Body of pancreas (tissue), 4 donors: ENCODE measurements at places on chromosomes 6 and 20.

DNA sequence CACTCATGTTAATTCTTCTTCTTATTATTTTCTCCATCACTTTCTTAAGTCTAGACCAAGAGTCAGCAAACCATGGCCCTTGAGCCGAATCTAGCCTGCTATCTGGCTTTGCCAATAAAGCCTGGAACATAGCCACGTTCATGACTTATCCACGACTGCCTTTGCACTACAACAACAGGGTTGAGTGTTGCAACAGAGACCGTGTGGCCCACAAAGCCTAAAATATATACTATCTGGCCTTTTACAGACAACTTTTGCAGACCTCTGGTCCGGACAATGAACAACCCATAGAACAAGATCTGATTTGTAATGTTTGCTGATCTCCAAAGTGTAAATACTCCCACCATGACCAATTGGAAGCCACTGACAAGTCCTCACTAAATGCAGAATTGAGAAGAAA is 140.5 kb upstream of the CDYL start:
- no peak for DNase-seq

GRCh38 chr20:41050361-41051008 is 21.9 kb downstream of the TOP1 start:
- no peak for DNase-seq

- no peak for DNase-seq
These were observed 43.7 kb upstream of the RAB23 start for GRCh38 chr6:57265755-57266221.

- no peak for DNase-seq
These were observed 44.9 kb upstream of the CRISP1 start for GRCh38 chr6:49911252-49911651.

- DNase-seq: no peak
These were observed 41.2 kb upstream of the MLIP start for GRCh38 chr6:54070025-54070424.

DNA sequence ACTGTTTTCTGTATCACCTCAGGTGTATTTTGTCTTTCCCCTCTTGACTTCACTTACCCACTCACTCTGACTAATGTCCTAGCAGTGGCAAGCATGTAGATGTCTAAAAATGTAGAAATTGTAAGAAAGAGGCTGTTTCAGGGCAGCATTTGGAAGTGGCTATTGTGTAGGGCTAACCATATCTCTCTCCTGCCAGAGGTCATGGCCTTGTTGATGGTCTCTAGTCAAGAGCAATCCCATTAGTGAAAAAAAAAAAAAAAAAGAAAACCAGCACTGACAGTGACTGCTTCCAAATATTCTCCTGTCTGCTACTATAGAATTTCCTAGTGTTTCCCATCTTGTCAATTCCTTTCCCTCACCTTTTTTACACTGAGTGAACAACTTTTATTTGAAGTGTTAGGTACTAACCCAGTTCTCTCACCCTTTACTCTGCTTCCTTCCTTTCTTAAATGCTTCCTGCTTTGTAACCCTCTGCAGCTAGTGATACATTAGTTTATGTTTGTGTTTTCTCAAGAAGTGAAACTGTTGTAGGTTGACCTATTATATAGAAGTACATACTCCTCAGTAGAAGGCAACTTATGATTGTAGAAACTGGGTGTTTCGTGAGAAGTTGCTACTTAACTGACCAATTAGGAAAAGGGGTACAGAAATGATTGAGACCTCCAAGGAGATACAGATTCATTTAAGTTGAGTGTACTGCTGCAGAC is 174.1 kb upstream of the PTPRK start:
- no peak for DNase-seq

GRCh38 chr6:26305641-26305969 is 59.4 kb upstream of the BTN3A2 start:
- DNase-seq: no peak

DNA sequence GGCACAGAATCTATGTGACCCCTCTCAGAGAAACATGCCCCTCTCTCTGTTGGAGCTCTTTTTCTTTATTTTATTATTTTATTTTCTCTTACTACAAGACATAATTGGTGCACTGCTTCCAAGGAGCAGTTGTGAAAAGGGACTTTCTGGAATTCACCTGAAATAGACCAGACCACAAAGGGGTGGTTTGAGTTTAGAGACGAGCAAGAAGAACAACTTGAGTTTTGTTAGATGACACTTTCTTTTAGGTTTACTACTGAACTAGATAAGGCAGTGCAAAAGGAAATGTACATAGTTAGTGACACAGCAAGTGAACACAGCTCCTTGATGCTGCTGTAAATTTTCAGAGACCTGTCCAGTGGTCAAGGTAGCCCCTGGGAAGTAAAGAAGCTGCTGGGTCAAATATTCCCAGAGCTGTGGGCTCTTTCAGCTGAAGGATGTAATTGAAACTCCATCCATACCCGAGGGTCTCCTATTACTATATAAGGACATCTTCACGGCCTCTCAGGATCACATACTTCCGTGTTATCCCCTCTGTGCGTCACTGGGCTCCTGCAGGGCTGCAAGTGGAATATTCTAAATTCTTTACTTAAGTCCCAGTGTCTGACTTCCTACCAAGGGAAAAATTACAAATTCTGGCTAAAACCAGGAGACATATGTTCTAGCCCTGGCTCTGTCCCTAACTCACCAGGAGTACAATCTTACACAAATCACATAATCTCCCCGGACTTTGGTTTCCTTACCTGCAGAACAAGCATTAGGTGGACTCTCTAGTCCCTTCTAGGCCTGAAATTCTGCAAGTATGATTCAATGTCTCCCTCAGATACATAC is 69.1 kb upstream of the ADTRP start:
- DNase-seq: no peak

DNA sequence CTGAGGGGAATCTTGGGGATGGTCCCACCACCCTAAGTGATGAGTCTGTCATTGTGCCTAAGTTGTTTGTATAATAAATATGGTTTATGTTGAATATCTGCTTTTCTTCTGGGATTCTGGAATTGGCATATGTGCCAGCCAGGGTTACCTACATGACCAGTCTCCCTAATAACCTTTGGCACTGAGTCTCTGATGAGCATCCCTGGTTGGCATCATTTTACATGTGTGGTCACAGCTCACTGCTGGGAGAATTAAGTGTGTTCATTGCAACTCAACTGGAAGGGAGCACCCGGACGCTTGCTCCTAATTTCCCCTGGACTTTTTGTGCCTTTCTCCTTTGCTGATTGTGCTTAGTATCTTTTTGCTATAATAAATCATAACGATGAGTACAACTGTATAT is 8.1 kb downstream of the SMAP1 start:
- DNase-seq: no peak

DNA sequence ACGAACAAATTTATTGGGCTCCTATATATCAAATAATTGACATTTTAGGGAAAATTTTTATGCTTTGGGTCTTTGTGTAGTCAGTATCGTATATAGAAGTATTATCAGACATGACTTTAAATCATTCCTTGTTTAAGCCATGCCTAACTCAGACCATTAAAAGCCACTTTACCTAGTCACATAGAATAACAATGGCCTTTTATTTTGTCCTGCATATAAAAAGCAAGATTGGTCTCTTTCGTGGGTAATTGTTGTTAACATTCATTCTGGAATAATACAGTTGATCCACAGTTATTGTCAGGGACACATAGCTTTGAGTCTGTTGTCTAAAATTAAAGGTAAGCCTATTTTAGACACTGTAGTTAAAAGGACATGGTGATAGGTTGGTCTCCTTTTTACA is 47.4 kb downstream of the PLEKHG1 start:
- no peak for DNase-seq

DNA sequence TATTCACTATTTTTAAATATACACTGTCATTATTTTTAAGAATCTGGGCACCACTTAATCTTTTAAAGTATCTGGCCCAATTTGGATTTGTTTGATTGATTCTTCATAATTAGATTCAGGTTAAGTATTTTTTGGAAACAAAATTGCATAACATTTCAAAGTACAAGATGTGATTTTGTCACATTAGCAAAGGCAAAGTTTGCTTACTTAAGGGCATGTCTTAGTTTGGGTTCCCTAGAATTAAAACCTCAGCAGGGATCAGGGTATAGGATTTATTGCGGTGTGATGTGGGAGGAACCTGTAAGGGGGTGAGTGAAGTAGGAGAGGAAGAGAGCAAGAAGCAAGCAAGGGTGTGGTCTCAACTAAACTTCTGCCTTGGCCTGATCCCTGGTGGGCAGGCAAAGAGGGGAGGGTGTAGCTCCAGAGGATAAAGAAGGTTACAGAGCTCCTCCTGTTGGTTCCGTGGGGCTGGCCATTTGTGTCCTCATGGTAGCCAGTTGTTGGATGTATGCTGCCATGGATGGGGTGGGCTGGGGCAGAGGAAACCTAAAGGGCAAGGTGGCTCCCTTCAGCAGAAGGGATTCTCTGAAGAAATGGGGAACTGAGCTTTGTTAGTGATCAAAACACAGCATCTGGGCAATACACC is 668.7 kb upstream of the SLC35B3 start:
- no peak for DNase-seq

DNA sequence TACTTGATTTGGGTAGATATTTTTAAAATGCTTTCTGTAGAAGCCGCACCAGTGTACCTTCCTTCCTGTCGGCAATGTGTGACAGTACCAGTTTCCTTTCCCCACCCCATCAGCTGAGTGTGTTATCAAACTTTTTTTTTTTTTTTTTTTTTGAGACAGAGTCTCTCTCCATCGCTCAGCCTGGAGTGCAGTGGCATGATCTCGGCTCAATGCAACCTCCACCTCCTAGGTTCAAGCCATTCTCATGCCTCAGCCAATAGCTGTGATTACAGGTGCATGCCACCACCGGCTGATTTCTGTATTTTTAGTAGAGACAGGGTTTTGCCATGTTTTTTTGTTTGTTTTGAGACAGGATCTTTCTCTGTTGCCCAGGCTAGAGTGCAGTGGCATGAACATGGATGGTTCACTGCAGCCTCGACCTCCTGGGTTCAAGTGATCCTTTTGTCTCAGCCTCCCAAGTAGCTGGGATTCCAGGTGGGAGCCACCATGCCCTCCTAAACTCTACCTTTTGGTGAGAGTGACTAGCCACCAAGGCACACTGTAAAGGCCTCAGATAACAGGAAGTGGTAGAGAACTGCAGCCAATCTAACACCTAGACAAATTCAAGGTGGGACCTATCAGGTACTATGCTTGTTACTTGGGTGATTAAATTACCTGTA is 26.5 kb upstream of the ZBTB22 start:
- DNase-seq: no peak

- no peak for DNase-seq
These were observed 8.3 kb downstream of the VSTM2L start for GRCh38 chr20:37911261-37911660.

GRCh38 chr6:80331974-80332373 is 225.5 kb downstream of the BCKDHB start:
- DNase-seq: no peak

DNA sequence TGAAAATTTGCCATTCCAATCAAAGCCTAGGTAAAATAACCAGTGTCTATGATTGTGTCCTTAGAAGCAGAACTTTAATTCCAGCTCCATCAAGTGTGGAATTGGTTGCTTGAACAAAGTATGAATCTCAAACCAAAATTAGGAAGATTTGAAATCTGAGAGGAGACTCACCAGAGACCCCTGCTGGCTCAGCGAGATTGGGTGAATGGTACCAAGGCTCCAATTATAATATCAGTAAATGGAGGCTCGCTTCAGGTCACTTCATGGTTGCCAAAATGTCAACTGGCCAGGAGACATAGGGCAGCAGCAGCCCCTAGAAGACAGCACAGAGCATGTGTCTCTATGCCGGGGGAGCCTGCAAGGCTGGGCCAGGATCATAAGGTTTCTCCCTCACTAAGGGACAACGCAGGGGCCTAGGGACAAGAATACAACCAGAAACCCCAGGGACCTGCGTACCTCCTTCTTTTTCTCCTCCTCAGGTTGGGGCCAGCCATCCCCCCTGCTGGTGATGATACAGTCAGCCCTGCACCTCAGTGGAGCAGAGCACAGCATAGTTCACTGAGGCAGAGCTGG is 14.0 kb downstream of the RBL1 start:
- DNase-seq: no peak

GRCh38 chr20:52494244-52494643 is 302.7 kb upstream of the ZFP64 start:
- DNase-seq: no peak

GRCh38 chr6:83199863-83200225 is 6.7 kb downstream of the RWDD2A start:
- DNase-seq: peak; percentile 34

DNA sequence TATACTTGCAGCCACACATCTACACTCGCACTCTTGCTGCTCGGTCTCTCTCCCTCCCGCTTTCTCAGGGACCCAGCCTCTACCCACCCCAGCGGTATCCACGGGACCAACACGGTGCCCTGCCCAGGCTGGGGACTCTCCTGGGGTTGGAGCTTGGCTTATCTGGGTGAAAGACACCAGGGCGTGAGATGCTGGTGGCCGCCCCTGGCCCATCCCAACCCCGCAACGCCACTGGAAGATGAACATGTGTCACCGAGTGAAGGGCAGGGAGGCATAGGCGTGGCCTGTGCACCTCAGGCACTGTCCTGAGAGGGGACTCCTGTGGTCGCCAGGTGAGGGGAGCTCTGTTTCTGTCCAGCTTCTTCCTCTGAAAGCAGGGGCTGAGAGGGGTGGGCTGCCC is 47.4 kb downstream of the NINL start:
- no peak for DNase-seq

DNA sequence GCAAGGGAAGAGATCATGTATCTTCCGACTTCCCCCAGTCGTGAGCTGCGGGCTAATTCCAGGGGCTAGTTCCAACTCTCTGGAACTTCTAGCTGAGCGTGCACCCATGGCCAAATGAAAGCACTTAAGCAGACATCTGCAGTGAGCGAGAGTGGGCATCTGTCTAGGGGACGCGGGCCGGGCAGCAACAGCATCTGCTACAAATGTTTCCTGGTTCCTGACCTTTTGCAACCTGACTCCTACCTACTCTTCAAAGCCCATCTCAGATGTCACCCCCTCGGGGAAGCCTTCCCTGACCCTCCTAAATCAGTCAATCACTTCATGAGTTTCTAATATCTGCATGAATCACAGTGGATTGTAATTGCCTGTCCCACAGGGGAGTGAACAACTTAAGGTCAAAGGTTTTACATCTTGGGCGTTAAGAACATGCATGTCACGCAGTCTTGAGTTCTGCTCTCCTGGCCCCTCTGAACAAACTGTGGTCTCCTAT is 141.9 kb downstream of the CEBPB start:
- no peak for DNase-seq
